ENCODE measurements at places on chromosomes 2 and 18.

GRCh38 chr2:202238234-202239197 lies at the start of gene SUMO1:
SUMO1 (minus strand) TSS chr2:202238597; CDS start chr2:202238451, 146 bp downstream.
- peak; percentile 91 for DNase-seq

DNA sequence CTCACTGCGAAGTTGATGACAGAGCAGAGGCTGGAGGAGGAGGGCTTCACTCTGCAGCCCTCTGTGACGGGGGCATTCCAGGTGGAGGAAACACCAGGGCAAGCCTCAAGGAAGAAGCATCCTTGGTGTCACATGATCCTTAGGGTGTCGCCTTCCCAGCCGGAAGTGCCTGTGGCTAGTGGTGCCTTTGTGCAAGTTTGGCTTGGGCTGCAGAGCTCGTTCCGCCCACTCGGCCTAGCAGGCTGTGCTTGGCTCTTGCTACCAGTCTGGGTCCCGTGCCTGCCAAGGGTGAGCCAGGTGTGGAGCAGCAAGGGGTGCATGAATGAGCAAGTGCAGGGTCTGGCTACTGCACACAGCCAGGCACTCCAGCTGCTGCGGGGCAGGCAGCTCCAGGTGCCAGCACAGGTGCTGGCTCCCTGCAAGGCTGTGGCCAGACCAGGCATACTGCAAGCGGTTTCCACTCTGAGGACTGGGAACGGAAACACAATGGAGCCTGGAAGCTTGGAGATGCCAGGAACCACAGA lies 325.3 kb upstream of the SMIM21 start:
- no peak for DNase-seq

- DNase-seq, result peak; percentile 63
These were observed 11.4 kb upstream of the SLC20A1 start for GRCh38 chr2:112634153-112634873.

DNA sequence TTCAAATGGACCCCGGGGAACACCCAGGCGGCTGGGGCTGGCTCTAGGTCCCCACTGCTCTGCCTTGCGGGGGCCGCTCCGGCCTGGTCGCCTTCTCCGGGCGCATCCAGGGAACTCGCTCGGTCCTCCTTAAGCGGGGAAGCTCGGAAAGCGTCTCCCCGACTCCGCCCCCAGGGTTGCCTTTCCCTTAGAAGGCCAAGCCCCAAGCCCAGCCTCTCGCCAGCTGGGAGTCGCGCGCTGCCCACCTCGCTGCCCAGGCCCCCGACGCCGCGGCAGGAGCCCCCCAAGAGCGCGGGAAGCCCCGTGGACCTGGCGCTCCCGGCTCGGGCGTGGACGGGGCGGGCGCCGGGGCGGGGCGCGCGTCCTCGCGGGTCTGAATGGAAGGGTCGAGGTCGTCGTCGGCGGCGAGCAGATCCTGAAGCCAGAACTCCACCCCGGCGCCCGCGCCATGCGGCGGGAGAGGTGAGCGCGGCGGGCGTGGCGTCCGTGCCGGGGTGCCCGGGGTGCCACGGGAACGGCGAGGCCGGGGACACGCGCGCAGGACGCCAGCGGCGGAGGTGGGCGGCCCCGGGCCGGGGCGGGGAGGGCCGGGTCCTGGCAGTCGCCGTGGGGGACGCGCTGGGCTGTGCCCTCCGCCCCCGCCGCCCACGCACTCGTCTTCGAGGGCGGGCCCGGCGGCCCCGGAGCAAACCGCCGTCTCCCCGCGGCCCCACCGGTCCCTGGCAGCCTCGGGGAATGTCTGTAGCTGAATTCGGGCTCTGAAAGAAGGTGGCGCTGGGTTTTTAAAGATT lies at the start of gene BOK:
Gene BOK, plus strand, starts transcription at position 214 of the 791 bp plus-strand sequence. CDS start 739 bp downstream, outside the sequence.
- DNase-seq, result peak; percentile 6

DNA sequence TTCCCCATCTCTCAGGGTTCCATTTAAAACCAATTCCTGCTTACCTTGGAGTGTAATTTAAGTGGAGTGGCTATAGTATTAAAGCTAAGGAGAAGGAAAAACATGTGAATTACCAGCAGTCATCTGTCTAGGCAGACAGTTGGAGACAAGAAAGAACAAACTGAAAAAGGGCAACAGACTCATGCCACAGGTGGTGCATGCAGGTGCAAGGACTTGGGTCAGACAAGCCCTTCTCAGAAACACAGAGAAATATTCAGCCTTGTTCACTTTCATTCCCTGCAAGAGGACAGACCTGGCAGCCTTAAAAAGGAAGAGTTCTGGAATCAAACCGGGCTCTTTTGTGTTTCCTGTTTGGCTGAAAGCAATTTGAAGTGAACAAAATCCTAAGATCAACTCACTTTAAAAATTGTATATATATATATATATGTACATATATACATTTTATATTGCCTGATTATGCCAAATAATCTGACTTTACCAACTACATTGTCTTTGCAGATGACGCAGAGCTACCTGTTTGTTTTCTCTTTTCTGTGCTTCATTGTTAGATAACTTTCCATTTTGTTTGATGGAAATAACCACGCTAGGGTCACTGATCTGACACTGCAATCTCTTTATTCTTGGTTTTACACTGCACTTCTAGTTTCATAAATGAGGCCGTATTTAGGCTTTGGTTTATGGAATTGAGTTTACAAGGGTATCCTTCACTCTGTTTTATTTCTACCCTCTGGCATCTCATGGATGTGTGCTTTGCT lies 35.1 kb upstream of the VPS54 start:
- DNase-seq, result no peak

DNA sequence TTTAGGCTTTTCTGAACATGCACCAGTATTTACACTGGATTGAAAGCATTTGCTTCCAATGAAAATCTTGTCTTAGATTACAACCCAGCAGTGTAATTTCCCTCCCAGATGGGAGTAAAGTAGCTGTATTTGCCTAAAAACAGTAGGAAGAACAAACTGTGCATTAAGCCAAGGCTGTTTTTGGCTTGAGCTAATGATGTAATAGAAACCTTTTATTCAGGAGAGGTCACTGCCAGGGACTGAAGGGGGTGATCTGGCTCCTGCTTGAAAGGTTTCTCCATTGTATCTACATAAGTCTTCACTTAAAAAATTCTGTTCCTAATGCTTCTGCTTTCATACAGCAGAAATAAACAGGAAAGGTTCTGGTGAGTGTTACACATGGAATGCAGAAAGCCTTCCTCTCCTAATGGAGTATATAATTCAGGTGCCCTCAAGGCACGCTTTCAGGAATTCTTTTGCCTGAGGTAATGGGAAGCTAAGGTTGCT lies 74.4 kb downstream of the MEIS1 start:
- DNase-seq, result no peak

GRCh38 chr2:28780496-28780895 lies 28.9 kb downstream of the PPP1CB start:
- no peak for DNase-seq

GRCh38 chr2:164766216-164766953 lies 75.2 kb downstream of the COBLL1 start:
- no peak for DNase-seq

DNA sequence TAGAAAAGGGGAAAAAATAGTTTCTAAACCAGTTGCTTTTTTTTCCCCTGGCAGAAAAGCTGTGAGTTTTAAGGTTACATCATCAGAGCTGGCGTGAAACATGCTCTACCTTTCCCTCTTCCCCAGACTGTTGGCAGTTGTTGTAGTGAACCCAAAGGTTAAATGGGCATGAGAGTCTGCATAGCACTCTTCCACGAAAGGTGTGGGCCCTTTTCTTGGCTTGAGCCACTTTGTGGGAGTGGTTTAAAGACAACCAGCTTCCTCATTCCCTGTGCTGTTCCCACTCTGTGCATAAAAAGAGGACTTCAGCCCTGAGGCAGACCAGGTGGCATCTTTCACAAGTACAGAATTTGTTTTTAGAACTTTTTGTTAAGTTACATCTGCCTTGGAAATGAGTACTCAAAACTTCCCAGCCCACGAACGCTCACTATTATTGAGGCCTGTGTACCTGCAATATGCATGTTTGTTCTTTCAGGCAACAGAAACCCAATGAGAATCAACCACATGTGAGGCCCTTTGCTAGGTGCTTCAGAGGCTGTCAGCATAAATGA lies 243.8 kb downstream of the BABAM2 start:
- DNase-seq, result no peak

DNA sequence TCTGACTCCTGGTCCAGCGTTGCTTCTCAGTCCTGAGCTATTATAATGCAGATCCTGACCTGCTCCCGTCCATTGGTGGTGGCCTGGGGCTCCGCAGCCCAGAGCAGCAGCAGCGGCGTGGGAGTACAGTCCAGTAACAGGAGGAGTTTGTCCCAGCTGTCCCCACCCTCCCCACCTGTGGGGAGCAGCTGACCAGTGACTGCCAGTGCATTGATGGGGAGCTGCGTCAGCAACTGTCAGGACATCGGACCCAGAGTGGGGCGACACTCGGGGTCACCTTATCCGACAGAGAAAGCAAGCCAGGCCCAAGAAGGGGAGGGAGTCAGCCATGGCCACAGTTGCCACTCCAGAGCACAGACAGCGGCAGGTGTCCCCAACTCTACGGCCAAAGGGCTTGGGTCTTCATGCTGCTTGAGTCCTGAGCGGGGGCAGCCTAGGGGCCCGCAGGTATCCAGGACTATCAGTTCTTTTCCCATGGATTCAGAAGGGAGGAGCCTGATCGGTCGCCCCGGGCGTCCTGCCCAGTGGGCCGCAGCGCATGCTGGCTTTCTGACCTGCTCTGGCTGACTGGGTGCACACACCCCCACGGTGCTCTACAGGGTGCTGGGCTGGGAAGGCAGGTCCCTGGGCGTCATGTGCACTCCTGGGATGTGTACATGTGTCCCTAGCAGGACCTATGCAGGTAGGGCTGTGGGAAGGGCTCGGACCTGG lies 29.7 kb downstream of the DNMT3A start:
- no peak for DNase-seq

DNA sequence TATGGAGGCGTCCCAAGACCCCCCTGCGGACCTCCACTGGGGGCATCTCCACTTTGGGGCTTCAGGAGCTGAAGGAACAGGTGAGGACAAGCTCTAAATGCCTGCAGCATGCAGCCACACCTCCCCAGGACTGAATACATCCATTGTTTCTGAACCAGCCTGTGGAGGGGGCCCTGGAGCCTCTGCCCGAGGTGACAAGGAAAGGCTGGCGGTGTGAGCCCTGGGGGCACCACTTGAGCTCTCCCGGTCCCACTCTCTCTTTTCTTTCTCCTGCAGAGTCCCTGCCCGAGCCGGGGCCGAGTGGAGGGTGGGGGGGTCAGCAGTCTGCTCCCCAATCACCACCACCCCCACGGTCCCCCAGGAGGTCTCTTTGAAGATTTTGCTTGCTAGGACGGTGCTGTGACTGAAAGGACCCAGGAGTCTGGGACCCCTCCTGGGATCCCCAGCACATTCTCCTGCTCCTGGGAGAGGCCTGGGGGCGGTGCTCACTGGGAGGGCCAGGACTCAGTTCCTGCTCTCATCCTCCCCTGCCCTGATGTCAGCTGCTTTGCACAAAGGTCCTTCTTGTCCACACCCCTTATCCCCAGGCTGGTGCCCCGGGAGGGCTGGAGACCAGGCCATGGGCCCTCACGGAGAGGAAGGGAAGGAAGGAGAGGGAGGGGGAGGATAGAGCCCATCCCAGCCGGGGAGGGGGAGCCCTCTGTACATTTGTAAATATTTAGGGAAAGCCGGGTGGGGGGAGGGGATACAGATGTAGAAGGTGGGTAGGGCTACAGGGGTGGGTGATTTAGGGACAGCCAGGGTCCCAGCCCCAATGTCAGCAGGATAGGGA lies 5.7 kb downstream of the CHPF start:
- no peak for DNase-seq

GRCh38 chr2:10185755-10186154 lies 63.2 kb downstream of the RRM2 start:
- DNase-seq, result no peak

GRCh38 chr2:105403783-105404698 lies 5.2 kb upstream of the FHL2 start:
- DNase-seq, result no peak

GRCh38 chr2:128455721-128456050 lies 137.0 kb upstream of the HS6ST1 start:
- DNase-seq, result no peak

- DNase-seq, result no peak
These were observed 1.9 kb downstream of the STK17B start for GRCh38 chr2:196169516-196169915.

DNA sequence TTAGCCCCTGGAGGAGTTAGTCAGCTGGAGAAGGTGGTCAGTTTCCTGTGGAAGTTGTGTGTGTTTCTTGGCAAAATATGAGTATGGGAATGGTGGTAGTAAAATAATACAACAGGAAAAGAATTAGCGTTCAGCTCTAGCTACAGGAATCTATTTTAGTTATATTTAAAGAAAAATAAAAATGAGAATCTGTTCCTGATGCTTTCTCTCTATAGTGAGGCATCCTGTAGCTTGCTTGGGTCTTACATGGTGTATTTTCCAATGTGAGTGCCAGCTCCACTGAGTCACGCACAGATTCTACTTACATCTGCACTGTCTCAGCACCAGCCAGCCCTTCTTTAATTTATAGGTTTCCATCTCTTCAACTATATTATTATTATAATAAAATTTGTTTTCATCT lies 132.2 kb downstream of the BIRC6 start:
- DNase-seq, result no peak

DNA sequence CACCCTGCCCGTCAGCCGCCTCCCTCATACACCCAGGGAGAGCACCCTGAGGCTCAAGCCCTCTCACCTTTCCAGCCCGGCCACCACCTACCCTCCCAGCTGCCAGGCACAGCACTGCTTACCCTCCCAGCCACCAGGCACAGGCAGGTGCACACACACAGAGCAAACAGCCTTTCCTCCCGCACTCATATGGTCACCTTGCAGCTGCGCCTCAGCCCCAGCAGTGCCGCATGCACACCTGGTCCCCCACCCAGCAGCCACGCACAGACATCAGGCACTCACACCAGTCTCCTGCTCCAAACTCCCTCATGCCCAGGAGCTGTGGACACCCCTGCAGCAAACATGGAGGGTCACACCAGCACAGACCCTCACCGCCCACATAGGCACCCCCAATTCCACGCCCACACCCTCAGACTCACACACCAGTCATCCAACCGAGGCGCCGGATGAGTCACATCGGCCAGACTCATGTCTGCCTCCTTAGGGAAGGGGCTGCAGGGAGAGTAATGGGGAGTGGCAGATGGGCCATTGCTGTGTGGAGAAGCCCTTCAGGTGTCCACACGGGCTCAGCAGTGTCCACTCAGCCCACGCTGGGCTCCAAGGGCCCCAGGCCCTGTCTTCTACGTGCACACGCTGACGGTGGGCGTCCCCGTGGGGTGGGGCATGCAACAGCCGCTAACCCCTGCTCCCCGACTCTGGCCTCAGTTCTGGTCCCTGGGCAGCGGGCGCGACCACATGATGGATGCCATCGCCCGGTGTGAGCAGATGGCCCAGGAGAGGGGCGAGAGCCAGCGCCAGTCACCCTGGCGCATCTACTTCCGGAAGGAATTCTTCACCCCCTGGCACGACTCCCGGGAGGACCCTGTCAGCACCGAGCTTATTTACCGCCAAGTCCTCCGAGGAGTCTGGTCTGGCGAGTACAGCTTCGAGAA lies 22.3 kb upstream of the GPR17 start:
- no peak for DNase-seq

DNA sequence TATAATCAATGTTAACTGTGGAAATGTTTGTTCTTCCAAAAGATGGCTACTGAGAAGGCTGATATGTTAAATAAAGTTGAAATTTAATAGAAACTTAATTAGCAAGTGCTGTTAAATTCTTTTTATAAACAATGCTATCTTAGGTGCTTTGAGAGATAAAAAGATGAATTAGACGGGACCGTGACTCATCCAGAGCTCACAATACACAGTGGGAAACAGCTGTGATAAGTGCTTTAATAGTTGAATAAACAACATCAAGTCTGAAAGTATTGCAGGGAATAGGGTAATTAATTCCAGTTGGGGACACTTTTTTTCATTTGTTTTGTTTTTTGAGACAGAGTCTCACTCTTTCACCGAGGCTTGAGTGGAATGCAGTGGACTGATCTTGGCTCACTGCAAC lies 85.5 kb upstream of the DTNA start:
- DNase-seq, result no peak

All from CD4-positive, alpha-beta T cell treated with Interleukin-17A for 4 hours (primary cell).